Occipital lobe (tissue), 3 donors: ENCODE measurements at places on chromosomes 16 and 17. TPM values are rescaled to one million over a fixed set of nuclear protein-coding genes. Genes with fewer than 3 reads are reported as not detected.

DNA sequence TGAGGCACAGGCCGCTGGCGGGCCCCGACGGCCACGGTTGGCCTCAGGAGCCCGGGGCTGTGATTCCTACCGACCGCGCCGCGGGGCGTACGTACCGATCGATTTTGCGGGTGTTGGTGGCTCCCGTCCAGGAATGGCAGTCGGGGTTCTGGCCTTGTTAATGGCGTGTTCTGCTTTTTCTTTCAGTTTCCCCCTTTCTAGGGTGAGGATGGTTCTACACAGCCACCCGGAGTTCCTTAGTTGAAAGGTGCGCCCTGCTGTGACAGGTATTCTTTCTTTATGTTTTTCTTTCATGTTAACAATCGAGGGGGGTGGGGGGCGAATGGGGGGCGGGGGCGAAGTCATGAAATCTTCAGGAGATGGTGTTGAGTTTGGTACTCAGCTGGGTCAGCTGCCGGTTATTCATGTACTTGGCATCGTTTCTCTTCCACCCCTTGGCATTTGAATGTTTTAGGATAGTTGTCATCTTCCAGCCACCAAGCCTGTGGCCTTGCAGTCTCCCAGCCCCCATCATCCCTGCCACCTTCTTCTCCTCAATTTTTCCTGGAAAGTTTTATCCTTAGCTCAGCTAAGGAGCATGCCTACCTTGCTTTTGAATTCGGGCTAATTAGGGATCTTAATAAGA is 802 bp downstream of the CYLD start:
- no peak for DNase-seq

Gene C16orf92
- total RNA-seq, result not detected

Gene CDH13
- total RNA-seq, result 27.3 TPM

Gene ACSM5
- total RNA-seq, result 0.78 TPM

Gene EXOC3L1
- total RNA-seq, result 0.47 TPM

Gene CCL1
- total RNA-seq, result 0.47 TPM

Gene CCL14
- not detected for total RNA-seq

- no peak for DNase-seq
Measured at GRCh38 chr17:5237541-5238016, 2.9 kb upstream of the SCIMP start.

DNA sequence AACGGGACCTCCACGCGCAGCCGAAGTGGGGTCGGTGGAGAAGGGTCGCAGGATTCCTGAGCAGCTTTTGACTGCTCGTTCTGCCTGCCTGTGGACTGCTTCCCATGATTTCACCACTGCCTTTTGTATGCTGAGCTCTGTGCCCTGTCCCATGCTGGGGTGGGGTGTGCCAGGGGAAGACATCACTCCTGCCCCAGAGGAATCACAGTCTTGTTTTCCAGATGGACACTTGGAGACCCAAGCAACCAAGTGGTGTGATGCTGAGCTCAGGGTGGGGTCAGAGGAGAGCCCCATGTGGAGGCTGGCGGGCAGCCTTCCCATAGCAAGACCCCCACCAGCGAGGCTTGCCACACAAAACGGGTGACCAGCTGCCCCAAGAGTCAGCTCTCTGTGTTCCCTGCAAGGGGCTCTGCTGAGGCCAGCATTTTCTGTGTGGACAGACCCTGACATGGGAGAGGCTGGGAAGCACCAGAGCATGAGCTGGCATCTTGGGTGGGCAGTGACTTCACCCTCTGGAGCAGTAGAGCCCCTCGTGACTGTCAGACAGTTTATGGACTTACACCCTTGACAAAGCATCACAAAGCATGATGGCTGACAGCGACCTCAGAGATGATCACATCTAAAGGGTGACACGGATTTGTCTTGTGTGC is 111.9 kb downstream of the GNAO1 start:
- DNase-seq, result no peak

DNA sequence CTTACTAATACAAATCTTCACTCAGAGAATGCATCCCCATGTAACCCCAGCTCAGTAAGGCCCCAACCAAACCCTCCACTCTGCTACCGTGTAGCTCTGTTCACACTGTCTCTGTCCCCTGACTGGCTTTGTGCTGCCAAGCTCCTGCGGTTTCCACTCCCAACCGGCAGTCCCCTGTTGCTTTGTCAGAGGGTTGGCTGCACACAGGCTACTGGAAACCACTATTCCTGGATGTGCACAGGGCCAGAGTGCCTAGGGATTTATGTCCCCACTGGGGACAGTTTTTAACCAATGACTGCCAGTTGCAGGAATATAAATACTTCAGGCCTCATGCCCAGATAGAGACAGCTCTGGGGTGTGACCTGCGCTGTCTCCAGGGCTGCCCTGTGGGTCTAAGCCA is 157.1 kb upstream of the C16orf82 start:
- DNase-seq, result no peak

DNA sequence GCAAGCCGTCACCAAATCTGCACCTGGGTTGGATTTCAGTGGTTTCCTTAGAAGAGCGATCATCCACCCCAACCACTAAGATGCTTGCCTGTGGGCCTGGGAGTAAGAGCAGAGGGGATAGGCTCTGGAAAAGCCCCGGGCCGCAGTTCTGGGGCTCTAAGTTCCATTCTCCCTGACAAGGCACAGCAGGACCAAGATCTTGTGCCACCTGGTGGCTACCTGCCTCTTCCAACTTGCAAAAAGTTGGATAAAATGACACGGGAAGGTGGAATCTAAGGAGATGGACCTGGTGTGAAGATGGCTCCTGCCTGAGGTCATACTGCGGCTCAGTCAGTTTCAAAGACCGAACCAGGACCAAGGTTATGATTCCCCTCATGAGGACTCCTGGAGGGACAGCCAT is 42.3 kb downstream of the ABCC12 start:
- no peak for DNase-seq

GRCh38 chr16:67458121-67458641 is 22.8 kb downstream of the ATP6V0D1 start:
- no peak for DNase-seq

DNA sequence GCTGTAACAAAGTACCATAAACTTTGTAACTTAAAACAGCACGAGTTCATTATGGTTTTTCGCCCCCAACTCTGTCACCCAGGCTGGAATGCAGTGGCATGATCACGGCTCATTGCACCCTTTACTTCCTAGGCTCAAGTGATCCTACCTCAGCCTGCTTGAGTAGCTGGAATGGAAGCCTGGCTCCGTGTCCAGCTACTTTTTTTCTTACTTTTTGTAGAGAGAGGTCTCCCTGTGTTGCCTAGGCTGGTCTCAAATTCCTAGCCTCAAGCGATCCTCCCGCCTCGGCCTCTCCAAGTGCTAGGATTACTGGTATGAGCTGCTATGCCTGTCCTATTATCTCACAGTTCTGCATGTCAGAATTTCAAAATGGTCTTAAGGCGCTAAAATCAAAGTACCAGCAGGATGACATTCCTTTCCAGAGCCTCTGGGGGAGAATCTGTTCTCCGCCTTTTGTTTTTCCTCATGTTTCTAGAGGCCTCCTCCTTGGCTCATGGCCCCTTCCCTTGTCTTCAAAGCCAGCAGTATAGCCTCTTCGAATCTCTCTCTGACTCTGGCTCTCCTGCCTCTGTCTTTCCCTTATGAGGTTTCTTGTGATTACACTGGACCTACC is 10.1 kb upstream of the PRM1 start:
- no peak for DNase-seq

DNA sequence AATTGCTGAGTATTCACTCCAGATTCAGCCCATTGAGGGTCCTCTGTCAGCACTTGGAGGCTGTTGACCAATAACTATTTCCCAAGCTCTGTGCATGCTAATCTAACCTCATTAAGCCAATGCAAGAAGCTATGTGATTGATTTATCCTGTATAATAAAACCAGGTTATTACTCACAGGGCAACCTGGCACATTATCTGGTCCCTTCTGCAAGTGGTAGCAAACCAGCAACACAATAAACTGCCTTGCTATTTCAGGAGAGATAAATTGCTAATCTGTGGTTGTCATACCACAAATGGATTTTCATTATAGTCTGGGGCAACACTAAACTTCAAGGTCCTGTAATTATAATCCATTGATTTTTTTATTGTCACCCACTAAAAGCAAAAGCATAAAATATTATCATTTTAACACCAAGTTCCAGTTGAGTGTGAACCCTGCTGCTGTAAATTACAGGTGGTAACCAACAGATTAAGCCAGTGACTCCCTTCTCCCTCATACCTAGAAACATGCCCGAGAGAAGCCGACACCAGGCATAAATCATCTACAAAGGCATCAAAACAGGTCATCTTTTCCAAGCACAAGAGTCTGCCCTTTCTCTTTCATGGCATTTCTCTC is 51.1 kb upstream of the SOX9 start:
- no peak for DNase-seq

DNA sequence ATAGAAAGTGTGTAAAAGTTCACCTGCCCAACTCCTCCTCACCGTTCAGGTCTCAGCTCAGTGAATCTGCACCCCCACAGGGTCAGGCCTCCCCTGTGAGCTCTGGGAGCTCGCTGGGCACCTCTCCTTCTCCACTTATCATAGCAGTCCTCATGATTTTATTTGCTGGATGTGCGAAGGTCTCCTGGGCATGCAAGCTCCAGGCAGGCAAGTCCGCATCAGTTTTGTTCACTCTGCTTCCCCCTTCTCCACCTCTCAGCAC is 112.8 kb downstream of the ZNF423 start:
- no peak for DNase-seq

Gene LRRC59
- total RNA-seq, result 45.7 TPM

GRCh38 chr16:29680180-29680598 is 1.2 kb downstream of the QPRT start:
- no peak for DNase-seq
